Progenitor cell of endocrine pancreas (in vitro differentiated cells): ENCODE measurements at places on chromosomes 16 and 17. TPM values are rescaled to one million over a fixed set of nuclear protein-coding genes. Genes with fewer than 3 reads are reported as not detected.
A peak's percentile ranks its signal among the peaks of the same experiment; 100 is the strongest.

DNA sequence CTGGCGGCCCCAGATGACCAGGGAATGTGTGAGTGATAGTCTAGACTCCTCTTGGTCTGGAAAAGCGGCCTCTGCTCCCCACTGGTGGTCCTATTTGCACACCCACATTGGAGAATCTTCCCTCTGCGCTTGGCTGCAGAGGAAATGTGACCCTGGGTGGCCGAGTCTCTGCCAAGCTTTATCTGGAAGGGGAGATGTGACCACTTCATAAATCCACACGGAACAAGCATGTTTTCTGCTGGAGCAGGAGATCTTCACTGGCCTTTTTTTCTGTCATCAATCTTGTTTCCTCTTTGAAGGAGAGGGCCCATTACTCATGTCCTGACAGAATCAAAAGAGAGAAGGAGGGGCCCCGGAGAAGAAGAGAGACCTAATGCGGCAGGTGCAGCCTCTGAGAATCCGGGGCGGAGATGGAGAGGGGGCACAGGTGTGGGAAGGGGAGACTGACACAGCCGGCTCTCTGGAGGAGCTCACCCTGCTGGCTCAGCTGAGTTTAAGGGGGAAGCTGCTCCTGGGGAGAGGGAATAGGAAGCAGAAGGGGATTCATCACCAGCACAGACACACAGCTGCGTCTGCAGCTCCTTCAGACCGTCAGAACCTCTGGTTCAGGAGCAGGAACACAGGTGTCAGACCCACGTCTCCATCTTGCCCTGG, 116.3 kb downstream of the SOX9 start:
- peak overlapping the region; percentile 51 for H3K27ac ChIP-seq
- DNase-seq = no peak
- H3K27me3 ChIP-seq = peaks cover 21% of the 10 kb centered on the region
- no peak overlapping the region for H3K4me3 ChIP-seq
- peaks cover 11% of the 10 kb centered on the region for H3K4me1 ChIP-seq
- no peaks in the 10 kb centered on the region for H3K36me3 ChIP-seq

GRCh38 chr17:19897090-19897837, 29.5 kb upstream of the ULK2 start:
- H3K36me3 ChIP-seq = peaks cover 6% of the 10 kb centered on the region
- no peak for DNase-seq
- no peaks in the 10 kb centered on the region for H3K27me3 ChIP-seq
- H3K4me1 ChIP-seq = no peaks in the 10 kb centered on the region
- no peak overlapping the region for H3K27ac ChIP-seq

GRCh38 chr16:68116256-68116867, 31.2 kb downstream of the NFATC3 start:
- peaks cover 4% of the 10 kb centered on the region for H3K36me3 ChIP-seq
- no peaks in the 10 kb centered on the region for H3K27me3 ChIP-seq
- H3K4me1 ChIP-seq = peaks cover 5% of the 10 kb centered on the region
- H3K27ac ChIP-seq = no peak overlapping the region
- no peak overlapping the region for H3K4me3 ChIP-seq
- no peak for DNase-seq

GRCh38 chr16:84964386-84965128, 46.8 kb downstream of the ZDHHC7 start:
- H3K4me3 ChIP-seq = no peak overlapping the region
- H3K27me3 ChIP-seq = peaks cover 11% of the 10 kb centered on the region
- H3K27ac ChIP-seq = peak overlapping the region; percentile 15

DNA sequence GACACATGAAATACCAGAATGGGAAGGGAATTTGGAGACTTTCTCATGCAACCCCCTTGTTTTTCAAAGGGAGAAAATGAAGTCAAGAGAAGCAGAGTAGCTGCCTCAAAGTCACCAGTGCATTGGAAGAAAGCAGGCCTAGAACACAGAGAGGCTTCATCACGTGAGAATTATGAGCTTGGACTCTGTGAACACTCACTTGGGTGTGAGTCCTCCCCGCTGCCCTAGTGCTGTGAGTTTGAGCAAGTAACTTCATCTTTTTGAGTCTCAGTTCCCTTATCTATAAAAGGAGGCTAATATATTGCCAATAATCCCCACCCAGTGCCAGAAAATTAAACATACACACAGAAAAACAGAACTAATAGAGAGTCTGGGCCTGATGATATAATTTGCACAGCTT, 315.8 kb downstream of the XYLT1 start:
- H3K36me3 ChIP-seq = no peaks in the 10 kb centered on the region
- no peaks in the 10 kb centered on the region for H3K27me3 ChIP-seq
- H3K4me3 ChIP-seq = no peak overlapping the region
- no peak for DNase-seq
- H3K27ac ChIP-seq = no peak overlapping the region

DNA sequence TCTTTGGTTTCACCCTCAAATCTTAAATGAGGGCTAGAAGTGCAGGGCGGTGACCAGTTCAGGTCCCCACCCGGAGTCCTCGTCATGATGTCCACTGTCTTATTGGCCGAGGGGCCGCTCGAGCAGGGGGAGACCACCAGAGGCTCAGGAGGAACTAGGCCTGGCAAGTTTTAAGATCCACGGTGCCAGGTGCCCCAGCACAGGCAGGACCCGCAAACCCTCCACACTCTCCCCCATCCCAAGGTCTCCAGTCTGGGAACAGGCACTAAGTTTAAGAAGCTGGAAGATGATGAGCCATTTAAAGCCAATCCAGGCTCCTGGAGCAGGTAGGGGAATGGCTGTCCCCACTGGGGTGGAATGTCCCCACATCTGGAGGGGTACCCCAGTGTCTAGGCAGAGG, 4.1 kb downstream of the DLX3 start:
- H3K27ac ChIP-seq = no peak overlapping the region
- H3K36me3 ChIP-seq = peaks cover 1% of the 10 kb centered on the region
- peaks cover 87% of the 10 kb centered on the region for H3K27me3 ChIP-seq
- peaks cover 13% of the 10 kb centered on the region for H3K4me1 ChIP-seq
- DNase-seq = no peak

GRCh38 chr16:58821886-58822285, 87.8 kb upstream of the GOT2 start:
- DNase-seq = no peak
- H3K27me3 ChIP-seq = peaks cover 3% of the 10 kb centered on the region
- H3K36me3 ChIP-seq = no peaks in the 10 kb centered on the region
- no peak overlapping the region for H3K27ac ChIP-seq
- H3K4me3 ChIP-seq = no peak overlapping the region
- no peaks in the 10 kb centered on the region for H3K4me1 ChIP-seq

DNA sequence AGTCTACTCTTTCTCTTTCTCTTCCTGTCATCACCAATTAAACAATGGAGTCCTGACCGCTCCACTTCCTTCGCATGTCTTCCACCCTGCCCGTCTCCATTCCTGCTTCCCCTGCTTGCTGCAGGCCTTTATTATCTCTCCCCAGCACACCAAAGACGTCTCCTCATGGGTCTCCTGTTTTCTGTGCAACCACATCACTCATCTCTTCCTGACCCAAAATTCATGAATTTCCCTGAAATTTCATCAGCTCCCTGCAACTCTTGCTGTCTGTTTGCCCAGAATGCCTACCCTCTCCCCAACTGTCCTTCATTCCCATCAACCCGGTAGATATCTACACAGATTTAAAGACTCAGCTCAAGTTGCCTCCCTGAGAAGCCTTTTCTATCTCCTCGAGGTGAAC, 76.7 kb upstream of the ALOX12 start:
- no peak for DNase-seq
- H3K4me1 ChIP-seq = no peaks in the 10 kb centered on the region
- peaks cover 21% of the 10 kb centered on the region for H3K27me3 ChIP-seq

GRCh38 chr16:79816081-79816497, 215.6 kb upstream of the MAF start:
- H3K4me3 ChIP-seq = no peak overlapping the region
- peaks cover 5% of the 10 kb centered on the region for H3K27me3 ChIP-seq
- no peaks in the 10 kb centered on the region for H3K36me3 ChIP-seq
- no peak overlapping the region for H3K27ac ChIP-seq
- no peaks in the 10 kb centered on the region for H3K4me1 ChIP-seq

DNA sequence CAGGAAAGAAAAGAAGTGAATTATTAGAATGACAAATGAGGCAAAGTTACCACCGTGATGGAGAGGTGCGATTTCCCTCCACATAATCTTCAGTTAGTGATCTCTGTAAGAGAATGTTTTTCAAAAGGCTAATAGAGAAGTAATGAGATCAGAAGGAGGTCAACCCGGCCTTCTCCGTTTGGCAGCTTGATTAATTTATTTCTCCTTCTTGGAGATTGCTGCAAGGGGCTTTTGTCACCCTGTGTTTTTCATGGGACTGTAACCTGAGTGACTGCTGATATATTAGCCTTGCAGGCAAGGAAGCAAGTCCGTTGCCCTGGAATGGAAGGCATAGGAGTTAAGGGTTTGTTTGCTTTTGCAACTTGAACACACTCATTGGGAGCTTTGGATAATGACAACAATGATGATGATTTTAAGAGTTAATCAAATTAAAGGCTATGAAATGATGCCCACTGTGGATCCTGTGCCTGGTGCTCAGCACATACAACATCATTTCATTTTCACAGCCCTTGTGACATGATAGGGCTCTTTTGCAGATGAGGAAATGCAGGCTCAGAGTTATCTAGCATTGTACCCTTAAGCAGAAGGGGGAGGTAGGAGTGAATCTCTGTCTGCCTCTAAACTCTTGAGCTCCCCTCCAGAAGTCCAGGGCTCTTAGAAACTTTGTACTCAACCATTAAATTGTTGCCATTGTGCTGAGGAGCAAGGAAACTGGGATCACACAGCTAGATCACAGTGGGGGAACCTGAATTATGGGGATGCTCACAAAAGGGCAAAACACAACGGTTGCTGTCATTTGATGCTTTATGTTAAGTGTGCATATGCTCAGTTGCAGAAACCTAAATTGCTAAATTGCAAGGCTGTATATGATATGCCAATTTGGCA, 226.3 kb downstream of the WWOX start:
- no peaks in the 10 kb centered on the region for H3K36me3 ChIP-seq
- H3K27ac ChIP-seq = peak overlapping the region; percentile 70
- no peak for DNase-seq
- H3K4me1 ChIP-seq = peaks cover 48% of the 10 kb centered on the region

CDH8 gene
- 3.1 and 5.4 TPM in 2 replicates for total RNA-seq

RNF151 gene
- total RNA-seq = not detected in 2 replicates

SERPINF2 gene
- total RNA-seq = 68.6 and 74.5 TPM in 2 replicates

PSMD11 gene
- 110 and 113 TPM in 2 replicates for total RNA-seq
